Fibroblast of the conjunctiva (primary cell): ENCODE measurements at places on chromosomes 7 and 10.

DNA sequence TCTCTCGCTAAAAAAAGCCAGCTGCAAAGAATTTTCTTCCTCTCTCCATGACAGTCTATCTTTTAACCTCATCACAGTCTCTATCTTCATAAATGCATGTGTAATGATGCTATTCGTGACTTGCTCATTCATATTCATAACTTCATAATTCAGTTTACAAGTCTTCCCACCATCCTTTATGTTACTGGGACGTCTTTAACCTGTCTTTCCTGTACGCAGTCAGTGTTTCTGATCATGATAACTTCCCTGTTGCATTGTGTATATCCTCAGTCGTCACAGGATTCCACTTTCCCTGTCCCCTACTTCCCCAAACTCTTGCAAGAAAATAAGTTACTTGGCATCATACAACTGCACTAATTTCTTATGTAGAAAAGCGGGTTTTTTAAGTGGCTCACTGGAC is 165.6 kb upstream of the ASAH2 start:
- DNase-seq = no peak

DNA sequence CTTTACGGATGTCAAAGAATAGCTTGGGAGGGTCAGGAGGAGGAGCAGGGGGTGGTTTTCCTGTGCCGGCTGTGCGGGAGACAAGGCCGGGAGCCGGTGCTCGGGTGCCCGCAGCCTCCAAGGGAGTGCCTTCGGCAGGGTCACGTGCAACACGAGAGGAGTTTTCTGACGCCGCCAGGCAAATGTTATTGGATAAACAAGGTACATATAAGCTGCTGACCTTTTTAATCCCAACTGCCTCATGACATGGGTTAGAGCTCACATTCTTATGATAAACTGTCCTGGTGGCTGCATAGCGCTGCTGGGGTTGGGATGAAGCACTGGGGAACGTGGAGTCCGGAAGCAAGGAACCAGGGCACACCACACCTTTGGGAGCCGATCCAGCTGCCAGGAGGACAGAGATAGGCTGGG is 124.8 kb upstream of the PDLIM1 start:
- DNase-seq = no peak

DNA sequence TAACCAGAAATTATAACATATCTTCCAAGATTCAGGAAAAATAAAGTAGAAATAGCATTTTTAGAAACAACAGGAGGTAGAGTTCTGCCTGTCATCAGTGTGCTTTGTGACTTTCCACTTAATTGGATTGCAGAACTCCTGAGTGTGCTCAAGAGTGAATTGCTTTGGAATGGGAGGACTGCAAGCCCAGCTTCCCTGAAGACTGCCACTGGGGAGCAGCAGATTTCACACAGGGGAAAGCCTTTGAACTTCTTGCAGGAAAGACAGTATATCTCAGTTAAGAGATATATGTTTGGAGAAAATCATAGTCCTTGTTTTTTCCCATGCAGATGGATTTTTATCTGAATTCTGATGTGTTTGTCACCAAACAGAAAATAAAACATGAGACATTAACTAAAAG is 124.5 kb downstream of the TMEM168 start:
- DNase-seq = peak; percentile 6

- no peak for DNase-seq
These were observed 16.5 kb upstream of the SKAP2 start for GRCh38 chr7:26880852-26881251.

GRCh38 chr7:112770051-112770450 is 20.1 kb downstream of the TMEM168 start:
- no peak for DNase-seq

DNA sequence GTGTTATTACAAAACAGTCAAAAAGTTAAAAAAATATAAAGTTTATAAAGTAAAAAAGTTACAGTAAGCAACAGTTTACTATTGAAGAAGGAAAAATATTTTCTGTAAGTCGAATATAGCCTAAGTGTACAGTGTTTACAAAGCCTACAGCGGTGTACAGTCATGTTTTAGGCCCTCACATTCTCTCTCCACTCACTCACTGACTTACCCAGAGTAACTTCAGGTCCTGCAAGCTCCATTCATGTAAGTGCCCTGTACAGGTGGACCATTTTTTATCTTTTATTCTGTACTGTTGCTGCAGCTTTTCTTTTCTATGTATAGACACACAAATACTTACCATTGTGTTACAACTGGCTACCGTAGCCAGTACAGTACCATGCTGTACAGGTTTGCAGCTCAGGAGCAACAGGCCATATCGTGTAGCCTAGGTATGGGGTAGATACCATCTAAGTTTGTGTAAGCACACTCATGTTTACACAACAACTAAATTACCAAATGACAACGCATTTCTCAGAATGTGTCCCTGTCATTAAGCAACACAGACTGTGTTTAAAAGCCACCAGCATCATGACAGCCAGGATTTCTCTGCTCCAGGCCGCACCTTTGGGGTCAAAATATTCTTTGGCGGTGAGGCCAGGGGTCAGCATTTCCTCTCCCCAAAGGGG is 67.2 kb downstream of the DLG5 start:
- DNase-seq = no peak

DNA sequence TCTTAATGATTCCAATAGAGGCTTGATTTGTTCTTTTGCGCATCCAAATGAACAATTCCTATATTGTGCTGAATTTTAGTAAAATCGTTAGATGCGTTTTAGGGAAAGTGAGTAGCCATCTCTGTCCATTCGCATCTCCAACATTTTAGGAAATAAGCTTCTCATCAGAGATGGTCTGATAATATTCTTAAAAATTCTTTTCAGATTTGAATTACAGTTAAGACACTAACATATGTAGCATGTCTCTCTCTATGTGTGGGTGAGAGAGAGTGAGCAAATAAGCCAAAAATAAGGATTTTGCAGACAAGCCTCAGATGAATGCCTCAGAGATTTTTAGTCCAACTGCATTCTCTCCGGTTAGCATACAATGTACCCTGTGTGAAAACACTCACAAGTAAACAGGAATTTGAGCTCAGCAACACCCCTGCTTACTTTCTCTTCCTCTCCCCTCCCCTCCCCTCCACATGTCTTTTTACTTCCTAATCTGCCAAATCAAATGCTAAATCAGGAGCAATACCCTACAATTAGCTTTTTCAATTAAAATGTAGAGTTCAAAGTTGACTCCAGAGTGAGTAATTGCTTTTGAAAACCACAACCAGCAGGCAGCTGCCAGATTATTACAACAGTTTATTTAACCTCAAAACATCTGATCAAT is 354.4 kb downstream of the CRPPA start:
- DNase-seq = no peak

- DNase-seq = no peak
These were observed 23.0 kb downstream of the CRPPA start for GRCh38 chr7:16398146-16399017.

GRCh38 chr7:8149222-8149621 is 112.7 kb downstream of the ICA1 start:
- DNase-seq = no peak

DNA sequence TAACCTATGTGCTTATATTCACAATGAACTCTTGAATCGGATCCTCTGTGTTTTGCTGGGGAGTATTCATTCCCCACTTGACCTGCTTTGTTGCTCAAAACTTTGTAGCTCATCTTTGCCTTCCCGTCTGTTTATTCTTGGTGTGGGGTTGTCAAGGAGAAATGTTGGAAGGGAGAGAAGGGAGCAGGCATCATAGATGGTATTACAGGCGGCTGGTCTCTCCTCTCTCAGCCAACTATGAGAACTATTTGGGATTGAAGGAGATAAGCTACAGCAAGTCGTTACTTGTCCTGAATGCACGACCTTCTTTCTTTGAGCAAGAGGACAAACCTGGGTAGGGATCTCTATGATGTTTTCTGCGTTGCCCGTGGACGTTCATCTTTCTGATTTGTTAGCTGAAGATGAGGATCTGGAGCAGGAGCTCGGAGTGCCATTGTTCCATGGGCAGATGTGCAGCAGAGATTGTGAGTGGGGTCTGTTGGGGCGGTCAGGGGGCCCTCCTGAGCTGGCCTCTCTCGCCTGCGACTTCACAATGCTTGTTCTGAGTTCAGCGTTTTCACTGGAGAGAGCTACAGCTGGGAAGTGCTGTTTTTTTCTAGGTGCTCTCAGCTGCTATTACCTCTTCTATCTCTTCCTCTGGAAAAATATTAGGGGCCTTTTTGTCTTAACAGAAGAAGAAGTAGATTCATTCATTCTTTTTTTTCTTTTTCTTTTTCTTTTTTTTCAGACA is 126.9 kb upstream of the KLF6 start:
- DNase-seq = no peak

DNA sequence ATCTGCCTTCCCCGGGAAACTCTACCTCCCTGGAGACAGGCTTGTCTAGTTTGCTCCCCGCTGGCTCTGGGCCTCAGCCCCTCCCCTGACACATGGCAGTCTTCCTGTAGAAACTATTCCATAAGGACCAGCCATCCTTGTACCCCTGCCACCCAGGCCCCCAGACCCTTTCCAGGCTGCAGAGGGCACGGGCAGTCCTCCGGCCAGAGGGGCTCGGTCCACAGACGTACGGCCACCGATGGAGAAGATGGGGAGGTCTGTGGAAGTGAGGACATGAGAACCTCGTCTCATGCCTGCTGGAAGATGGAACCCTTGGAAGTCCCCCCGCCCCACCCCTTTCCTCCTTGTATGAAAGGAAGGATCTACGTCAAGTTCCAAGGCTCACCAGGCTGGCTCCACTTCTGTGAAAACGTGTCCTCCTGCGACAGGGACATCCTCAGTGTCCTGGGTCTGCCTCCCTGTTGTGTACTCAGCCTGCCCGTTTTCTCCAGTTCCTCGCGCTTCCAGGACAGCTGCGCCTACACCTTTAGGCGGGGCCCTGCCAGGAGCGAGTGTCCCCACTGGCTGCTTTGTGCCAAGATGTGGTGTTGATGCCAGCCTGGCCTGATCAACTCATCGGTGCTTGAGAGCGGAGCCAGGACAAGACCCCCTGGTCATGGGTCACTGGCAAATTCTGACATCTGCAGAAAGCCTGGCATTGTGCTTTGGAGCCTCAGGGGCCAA is 414.9 kb downstream of the GLRX3 start:
- no peak for DNase-seq

DNA sequence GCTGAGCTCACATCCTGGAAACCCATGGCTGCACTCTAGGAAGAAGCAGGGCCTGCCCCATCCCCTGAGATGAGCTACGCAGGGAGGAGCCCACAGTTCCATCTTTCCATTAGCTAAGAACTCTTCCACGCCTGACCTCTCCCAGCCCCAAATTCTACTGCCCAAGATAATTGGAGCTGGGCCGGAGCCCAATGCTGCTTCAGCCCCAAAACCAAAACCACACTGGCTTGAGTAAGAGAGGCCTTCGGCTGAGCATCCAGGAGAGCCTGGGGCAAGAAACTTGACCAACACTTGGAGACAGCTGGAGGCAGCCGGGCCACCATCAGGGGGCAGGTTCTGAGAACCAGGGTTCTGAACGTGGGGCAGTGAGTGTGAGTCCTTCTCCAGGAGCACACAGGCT is 116.1 kb upstream of the ZMIZ1 start:
- peak; percentile 26 for DNase-seq

GRCh38 chr10:67852761-67853160 is 14.8 kb upstream of the DNAJC12 start:
- no peak for DNase-seq

DNA sequence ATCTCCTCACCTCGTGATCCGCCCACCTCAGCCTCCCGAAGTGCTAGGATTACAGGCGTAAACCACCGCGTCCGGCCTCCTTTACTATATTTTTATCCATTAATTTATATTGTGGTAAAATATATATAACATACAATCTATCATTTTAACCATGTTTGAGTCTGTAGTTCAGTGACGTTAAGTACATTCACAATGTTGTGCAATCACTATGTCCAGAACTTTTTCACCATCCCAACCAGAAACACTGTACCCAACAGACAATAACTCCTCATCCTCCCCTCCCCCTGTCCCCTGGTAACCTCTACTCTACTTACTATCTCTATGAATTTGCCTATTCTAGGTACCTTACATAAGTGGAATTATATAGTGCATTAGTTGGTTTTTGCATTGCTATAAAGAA is 297.5 kb upstream of the GALNT17 start:
- DNase-seq = no peak

GRCh38 chr10:7362471-7362870 is 48.4 kb downstream of the SFMBT2 start:
- DNase-seq = no peak

DNA sequence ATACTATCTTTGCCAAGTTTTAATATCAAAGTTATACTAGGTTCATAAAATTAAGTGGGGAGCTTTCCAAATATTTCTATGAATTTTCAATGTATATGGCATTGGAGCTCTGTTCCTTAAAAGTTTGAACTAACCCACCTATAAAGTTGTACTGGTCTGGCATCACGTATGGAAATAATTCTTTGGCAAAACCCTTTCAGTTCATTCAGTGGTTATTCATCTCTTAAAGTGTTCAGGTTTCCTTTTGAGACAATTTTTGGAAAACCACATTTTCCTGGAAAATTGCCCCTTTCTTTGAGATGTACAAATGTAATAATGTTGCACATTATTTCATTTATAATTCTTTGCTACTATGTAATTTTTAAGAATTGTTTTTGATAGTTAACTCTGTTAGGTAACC is 62.5 kb upstream of the INPP5A start:
- no peak for DNase-seq

- no peak for DNase-seq
These were observed 141.7 kb upstream of the SHH start for GRCh38 chr7:155953781-155954549.

- no peak for DNase-seq
These were observed 64.5 kb downstream of the HIF1AN start for GRCh38 chr10:100600218-100600617.

- peak; percentile 87 for DNase-seq
These were observed 621.2 kb downstream of the SDK1 start for GRCh38 chr7:3922175-3922635.
